ENCODE measurements at places on chromosomes 2 and 18.
A peak's percentile ranks its signal among the peaks of the same experiment; 100 is the strongest.

GRCh38 chr18:46772357-46772756, 15.5 kb upstream of the ST8SIA5 start:
- no peak for DNase-seq

DNA sequence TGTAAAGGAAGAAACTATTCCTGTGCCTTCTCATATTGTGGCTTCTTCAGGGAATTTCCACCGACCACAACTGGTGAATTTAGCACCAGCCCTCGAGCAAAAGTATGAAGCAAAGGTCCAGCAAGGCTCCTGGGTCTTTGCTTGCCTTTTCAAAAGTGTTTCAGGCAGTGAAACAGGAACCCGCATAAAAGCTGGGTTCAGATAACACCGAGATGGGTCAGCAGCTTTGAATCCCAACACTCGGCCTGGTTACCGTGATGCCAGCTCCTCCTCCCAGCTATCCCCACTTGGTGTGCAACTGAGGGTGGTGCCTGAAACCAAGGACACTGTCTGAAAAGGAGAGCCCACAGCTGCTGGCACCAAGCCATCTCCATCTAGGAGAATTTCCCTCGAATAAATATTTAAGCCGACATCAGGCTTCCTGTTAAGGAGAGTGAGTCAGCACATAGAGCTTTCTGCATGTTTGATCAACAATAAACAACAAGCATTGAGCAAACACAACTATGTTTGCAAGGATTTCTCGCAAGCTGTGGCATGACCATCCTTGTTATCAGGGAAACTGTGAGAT, 69.5 kb downstream of the ANTXR1 start:
- DNase-seq: no peak

DNA sequence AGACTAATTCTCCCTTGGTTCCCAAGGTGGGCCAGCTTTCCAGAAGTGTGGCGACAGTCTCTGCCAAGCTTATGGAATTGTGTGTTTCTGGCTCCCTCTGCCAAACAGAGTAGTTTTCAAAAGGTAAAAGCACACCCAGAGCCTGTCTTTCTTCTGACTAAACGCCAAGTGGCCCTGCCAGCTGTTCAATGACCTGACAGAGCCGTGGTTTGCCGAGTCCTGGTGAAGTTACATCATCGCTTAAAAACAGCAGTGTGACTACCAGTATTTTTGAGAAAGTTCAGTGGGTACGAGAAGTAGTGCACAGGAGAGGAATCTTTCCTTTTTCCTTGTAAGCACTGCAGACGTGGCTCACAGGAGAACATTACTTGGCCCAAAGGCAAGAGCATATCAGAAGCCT, 1.9 kb downstream of the PER2 start:
- peak; percentile 60 for DNase-seq

GRCh38 chr2:204950695-204951346, 405.5 kb downstream of the PARD3B start:
- no peak for DNase-seq

GRCh38 chr2:227643990-227644551, 22.5 kb upstream of the SCYGR5 start:
- no peak for DNase-seq

- DNase-seq: no peak
Observed at GRCh38 chr18:48991676-48992075, 40.9 kb upstream of the SMAD7 start.

DNA sequence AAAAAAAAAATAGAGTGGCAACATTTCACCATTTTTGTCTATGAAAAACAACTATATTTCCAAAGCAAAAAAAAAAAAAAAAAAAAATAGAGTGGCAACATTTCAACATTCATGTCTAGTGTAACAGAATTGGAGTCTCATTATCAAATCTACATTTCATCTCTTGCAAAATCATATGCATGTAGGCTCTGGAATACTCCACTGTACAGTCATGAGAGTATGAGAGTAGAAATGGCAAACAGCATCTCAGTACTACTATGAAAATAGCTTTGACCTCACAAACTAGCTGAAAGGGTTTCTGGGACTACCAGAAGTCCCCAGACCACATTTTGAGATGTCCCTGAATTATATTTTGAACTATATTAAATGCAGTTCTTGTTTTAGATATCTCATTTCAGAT, 82.8 kb downstream of the SMAD2 start:
- no peak for DNase-seq

GRCh38 chr2:19525313-19525712, 166.9 kb upstream of the OSR1 start:
- DNase-seq: no peak

- DNase-seq: no peak
Observed at GRCh38 chr18:59740141-59740540, 42.9 kb upstream of the CCBE1 start.

DNA sequence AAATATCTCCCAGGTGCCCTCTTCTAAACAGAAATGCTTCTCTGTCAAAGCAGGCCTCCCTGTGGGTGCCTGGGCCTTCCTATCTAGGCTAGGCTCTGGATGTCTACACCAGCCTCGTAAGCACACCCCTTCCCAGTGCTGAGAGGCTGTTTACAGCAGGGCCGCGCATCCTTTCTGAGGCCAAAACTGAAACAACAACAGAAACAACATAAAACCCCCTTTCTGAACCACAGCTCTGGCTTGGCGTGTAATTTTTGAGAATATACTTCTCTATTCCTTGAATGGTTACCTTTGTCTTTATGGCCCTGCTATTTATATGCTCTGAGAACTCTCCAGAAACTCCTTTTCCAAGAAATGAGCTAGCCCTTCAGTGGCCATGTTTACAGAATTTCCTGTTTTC, 118.4 kb downstream of the BCL2L11 start:
- no peak for DNase-seq

GRCh38 chr18:62523631-62524439, 1.0 kb downstream of the ZCCHC2 start:
- DNase-seq: peak; percentile 56

DNA sequence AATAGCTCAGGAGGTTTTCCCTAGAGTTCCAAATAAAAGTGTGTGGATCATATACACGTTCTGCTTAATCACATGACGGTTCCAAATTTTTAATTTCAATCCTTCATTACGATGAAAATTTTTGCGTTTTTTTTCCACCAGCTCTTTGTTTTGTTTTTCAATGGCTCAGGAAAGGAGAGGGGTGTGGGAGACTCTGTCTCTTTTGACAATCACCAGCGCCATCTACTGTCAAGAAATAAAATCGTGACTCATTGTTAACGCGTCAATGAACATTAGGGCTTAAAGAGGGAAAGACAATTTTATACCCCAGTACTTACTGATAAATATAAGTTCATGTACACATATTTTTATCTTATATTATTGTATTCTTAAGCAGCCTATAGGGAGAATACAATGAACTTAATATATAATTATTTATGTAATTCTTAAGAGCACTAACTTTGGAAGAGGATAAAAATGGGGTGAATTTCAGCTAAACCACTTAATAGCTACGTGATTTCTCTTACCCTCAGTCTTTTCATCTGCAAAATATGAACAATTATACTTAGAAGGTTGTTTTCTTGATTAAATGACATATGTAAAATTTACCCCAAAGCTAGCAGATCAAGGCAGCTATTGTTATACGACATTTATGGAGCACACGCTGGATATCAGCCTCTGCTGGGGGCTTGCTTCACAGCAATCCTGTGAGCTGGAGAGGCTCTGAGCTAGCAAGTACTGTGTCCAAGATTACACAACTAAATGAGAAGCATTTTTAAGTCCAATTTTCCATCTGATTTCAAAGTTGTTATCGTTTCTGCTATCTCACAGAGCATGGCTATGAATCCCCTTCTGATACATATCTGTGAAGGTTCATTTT, 47.4 kb upstream of the RMDN2 start:
- peak; percentile 72 for DNase-seq

DNA sequence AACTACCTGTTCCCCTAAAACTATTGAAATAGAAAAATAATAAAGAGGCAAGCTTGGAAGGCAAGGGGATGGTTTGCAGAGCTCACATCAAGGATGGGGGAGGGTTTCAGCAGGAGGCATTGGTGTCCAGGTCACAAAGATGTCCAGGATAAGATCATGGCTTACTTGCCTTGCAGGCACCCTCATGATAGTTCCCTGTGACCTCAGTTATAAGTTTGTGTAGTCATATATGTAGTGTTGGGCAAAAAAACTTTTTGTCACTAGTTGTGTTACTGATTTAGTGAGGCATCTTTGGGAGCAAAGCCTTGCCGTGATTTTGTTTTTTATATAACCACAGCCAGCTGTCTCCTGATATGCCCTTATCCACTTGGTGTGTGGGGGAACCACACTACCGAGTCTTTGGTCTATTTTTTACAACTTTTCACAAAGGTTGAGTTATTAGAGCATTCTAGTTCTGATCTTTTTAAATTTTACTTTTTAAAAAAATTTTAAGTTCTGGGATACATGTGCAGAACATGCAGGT, 53.3 kb downstream of the IL1R2 start:
- no peak for DNase-seq

DNA sequence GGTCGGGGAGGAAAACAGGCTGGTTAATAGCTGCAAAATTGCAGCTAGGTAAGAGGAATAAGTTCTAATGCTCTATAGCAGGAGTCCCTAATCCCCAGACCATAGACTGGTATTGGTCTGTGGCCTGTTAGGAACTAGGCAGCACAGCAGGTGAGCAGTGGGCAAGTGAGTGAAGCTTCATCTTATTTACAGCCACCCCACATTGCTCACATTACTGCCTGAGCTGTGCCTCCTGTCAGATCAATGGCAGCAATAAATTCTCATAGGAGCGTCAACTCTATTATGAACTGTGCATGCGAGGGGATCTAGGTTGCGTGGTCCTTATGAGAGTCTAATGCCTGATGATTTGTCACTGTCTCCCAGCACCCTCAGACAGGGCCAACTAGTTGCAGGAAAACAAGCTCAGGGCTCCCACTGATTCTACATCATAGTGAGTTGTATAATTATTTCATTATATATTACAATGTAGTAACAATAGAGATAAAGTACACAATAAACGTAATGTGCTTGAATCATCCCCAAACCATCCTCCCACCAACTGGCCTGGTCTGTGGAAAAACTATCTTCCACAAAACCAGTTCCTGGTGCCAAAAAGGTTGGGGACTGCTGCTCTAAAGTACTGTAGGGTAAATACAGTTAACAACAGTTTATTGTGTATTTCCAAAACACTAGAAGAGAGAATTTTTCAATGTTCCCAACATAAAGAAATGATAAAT, 91.7 kb upstream of the TFCP2L1 start:
- no peak for DNase-seq

DNA sequence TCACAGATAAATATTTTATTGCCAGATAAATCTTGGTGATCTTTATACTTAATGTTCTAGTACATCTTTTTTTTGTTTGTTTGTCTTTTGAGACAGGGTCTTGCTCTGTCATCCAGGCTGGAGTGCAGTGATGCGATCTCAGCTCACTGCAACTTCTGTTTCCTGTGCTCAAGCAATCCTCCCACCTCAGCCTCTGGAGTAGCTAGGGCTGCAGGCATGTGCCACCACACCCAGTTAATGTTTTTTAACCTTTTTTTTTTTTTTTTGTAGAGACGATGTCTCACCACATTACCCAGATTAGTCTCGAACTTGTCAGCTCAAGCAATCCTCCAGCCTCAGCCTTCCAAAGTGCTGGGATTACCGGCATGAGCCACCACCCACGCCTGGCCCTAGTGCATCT, 9.1 kb upstream of the C1GALT1C1L start:
- no peak for DNase-seq

DNA sequence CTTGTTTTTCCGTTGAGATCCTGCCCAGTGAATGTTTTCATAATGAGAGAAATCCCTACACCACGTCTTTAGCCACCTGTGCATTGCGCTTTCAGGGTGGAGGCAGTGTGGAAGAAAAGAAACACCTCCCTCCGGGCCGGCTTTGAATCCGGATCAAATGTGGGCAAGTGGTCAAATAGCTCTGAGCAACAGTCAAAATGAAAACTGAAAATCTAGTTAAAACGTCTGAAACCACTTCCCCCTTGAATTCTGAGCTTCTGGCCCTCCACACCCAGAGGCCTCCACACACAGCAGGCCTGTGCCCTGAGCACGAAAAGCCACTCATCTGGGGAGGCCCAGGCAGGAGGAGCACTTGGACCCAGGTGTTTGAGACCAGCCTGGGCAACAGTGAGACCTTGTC, 263.6 kb upstream of the SALL3 start:
- DNase-seq: no peak

- peak; percentile 14 for DNase-seq
Observed at GRCh38 chr2:238053191-238053776, 7.5 kb upstream of the SCLY start.

DNA sequence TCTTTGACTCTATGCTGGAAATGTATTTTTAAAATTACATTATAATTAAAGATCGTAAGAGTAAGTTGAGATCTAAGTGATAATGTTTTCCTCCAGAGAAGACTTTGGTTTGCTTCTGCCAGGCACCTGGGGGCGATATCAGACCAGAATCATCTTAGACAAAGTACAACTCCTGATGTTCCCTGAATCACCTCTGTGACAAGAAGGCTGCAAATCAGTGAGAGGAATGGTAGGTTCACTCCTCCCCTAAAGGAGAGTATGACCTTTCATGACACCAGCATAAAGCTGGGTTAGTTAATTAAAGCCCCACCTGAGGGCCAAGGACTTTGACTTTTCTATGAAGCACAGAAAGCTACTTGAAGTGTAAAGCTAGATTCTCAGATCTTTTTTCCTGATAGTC, 114.4 kb upstream of the DTNA start:
- DNase-seq: peak; percentile 32

- no peak for DNase-seq
Observed at GRCh38 chr2:108586631-108587030, 52.4 kb downstream of the LIMS1 start.
